ENCODE measurements at places on chromosomes 11 and 22.

GRCh38 chr11:17224727-17225126 lies 16.9 kb upstream of the PIK3C2A start:
- DNase-seq = no peak

GRCh38 chr11:2923446-2924375 lies 5.5 kb downstream of the PHLDA2 start:
- no peak for DNase-seq

GRCh38 chr11:57778318-57779037 lies 16.9 kb downstream of the CTNND1 start:
- peak; percentile 81 for DNase-seq

DNA sequence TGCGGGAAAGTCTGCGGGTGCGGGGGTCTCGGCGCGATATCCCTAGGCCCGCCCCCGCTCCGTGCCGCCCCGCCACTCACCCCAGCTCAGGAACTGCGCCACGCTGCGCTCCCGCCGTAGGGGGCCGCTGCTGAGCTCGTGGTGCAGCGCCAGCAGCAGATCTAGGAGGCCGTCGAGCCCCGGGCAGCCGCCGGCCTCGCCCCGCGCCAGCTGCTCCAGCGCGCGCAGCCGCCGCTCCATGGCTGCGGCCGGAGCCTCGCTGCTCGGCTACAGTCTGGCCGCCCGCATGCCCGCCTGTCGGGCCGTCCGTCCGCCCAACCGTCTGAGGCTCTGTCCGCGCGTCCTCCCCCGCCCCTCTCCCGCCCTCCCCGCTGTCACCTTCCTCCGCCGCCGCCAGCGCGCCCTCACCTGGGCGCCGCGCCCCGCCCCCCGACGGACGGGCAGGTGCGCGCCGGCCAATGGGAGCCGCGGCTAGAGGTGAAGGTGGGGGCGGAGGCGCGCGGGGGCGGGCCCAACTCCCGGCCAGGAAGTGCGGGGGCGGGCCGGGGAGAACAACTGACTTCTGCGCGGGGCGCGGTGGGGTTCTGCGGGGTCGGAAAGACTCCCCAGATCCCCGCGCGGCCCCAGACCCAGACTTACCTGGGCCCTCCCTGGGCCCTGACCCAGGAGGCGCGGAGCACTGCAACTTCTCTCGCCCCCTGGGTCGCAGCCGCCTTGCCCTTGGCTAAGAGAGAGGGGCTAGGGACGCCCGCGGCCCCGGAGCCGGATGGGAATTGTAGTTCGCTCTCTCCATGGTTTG lies at the start of gene CDC42BPG:
TSS of gene CDC42BPG (minus strand) at position 324 of the 799 bp plus-strand sequence. CDS start at position 240, 84 bp downstream.
- DNase-seq = no peak

DNA sequence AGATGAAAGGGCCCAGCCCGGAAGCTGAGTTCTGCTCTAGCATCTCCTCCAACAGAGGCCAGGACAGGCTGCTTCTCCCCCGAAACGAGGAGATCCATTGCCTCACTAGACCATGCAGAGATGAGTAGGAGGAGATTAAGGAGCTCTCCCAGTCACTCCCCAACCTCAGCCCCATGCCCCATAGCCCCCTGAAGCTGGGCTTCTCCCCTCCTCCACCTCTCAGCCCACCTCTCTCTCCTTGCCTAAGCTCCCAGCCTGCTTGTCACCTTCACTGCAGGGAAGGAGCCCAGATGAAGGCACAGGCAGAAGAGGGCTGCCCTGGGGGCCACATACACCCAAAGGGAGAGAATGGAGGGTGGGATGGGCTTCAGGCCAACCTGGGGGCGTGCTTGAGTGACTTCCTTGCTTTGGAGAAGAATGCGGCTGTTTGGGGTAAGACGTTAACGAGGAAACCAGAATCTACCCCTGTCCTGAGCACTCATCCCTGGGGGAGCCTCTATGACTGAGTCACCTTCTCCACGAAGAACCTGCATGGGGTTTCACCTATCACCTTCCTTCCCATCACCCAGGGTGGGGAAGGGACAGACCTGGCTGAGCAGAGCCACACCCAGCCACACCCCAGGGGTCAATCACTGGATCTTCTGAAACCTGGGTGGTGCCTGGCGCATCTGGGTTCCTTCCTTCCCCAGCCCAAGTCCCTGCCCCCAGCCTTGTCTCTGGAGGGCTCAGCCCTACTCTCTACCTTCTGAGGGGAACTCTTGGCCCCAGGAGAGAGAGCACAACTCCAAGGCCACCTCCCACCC lies 11.6 kb upstream of the GNAZ start:
- DNase-seq = no peak

DNA sequence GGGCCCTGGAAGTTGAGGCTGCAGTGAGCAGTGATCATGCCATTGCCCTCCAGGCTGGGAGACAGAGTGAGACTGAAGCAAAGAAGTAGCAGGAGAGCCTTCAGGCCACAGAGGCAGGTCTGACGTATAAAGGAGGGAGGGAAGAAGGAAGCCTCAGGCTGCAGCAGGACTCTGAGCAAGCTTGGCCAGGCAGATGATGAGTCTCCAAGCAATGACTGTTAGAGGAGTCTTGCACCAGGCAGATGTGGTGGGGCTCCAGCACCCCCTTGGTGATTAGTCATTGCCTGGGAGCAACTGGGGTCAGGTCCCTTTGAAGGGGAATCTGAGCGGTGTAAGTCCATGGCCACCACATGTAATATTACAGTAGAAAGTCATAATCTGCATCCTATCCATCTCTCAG lies 36.6 kb upstream of the NFAM1 start:
- DNase-seq = no peak

DNA sequence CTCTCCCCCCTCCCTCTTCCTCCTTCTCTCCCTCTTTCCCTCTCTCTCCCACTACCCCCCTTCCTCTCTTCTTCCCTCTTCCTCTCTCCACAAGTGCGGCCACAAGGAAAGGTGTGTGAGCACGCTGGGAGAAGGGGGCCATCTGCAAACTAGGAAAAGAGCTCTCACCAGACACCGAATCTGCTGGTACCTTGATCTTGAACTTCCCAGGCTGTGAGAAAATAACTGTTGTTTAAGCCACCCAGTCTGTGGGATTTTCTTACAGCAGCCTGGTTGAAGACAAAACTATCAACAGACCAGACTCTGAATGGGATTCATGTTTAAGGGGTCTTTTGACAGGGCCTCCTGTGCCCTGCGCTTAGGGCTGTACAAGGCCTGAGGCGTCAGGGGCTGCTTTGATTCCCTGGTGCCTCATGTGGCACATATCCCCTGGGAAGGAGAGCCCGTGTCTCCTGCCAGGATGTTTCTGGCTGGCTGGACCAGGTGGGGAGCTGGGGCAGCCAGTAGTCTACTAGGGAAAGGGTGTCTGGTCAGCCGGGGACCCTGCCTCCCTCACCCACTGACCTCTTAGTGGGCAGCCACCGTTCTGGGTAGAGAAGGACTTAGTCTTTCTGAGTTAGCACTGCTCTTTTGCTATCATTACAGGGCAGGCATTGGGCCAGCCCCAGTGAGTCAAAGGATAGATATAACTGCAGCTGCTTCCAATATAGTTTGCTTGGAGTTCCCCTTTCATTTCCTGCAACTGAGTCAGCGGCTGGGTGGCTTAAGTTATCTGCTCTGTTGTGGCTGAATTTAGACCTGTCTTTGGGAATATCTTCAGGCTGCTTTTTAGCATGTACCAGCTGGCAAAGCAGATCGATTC lies 6.2 kb downstream of the PANX1 start:
- no peak for DNase-seq

GRCh38 chr11:11347592-11347991 lies 5.5 kb downstream of the CSNK2A3 start:
- no peak for DNase-seq

GRCh38 chr11:110968348-110969062 lies 256.3 kb upstream of the ARHGAP20 start:
- no peak for DNase-seq

DNA sequence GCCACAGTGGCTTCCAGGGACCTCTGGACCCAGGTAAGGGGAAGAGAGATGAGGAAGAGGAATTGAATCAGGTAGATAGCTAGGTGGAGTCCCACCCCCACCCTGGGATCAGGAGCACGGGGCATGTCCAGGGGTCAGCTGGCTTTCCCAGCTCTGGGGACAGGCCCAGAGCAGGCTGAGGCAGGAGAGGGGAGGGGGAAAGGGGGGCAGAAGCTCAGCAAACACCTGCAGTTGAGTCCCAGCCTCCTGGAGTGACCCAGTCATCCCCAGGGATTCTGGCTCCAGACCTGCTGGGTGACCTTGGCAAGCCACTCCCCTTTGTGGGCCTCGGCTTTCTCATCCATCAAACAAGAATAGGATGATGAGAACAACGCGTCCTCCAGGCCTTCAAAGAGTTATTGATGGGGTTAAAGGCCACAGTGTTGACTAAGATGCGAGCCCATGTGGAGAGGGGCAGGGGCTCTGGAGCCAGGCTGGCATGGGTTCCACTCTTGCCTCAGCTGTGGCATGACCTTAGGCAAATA lies 16.0 kb downstream of the STARD10 start:
- no peak for DNase-seq

DNA sequence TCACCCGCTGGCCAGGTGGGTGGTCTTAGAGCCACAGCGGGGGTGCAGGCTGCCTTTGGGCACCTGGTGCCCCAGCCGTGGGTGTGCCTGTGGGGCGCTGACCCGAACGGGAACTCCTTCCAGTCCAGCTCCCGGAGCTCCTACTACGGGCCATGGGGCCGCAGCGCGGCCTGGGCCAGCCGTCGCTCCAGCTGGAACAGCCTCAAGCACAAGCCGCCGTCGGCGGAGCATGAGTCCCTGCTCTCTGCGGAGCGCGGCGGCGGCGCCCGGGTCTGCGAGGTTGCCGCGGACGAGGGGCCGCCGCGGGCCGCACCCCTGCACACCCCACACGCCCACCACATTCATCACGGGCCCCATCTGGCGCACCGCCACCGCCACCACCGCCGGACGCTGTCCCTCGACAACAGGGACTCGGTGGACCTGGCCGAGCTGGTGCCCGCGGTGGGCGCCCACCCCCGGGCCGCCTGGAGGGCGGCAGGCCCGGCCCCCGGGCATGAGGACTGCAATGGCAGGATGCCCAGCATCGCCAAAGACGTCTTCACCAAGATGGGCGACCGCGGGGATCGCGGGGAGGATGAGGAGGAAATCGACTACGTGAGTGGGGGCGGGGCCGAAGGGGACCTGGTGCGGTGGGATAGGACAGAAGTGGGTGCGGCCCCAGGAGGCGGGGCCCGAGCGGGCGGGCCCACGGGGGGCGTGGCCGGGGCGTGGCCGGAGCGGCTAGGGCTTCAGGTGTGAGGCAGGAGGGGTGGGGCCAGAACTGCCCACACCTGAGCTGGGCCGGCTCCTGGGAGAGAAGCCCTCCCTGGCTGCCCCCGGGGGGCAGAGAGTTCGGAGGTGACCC lies 91.5 kb downstream of the CACNA1I start:
- no peak for DNase-seq

GRCh38 chr11:19669511-19669910 lies 43.1 kb upstream of the NAV2 start:
- no peak for DNase-seq

- DNase-seq = peak; percentile 14
Observed at GRCh38 chr11:102810950-102811660, 13.1 kb upstream of the MMP1 start.
